ENCODE measurements at places on chromosomes 11 and 22. TPM values are rescaled to one million over a fixed set of nuclear protein-coding genes. Genes with fewer than 3 reads are reported as not detected.

DNA sequence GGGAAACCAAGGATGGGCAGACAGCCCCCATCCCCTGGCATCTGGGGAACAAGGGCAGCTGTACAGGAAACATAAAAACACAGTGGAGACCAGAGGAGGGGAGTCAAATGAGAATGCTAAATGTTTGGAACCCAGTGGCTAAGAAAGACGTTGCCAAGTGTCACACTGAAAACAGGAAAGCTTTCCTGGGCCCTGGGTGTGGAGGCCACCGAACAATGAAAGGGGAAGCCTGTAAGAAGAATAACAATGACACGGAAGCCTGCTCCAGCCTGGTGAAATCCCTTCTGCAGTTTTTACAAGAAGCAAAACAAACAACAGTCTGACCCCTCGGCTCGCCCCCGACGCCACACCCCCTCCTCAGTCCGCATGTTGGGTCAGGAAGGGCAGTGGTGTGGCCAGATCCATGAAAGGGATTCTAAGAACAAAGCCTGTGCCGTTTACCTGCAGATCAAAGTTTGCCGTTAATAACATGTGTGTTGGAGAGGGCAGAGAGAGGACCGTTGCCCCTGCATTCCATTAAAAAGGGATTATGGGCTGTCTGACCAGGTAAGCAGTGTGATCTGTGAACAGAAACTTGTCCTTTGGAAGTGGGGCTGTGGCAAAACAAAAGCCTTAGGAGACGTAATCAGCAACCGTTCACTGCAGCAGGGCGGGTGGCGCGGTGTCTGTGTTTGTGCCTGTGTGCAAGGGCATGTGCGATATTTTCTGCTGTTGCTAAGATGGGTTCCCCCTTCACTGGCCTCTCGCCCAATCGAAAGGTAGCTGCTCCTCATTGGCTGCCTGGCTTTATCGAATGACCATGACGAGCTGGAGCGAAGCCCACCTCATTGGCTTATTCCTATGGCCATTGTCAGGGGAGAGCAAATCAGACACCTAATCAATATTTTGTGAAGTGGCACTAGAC is 113.7 kb upstream of the BLID start:
- DNase-seq: no peak
- H3K4me1 ChIP-seq: peaks cover 8% of the 10 kb centered on the region
- H3K27me3 ChIP-seq: no peaks in the 10 kb centered on the region
- H3K36me3 ChIP-seq: no peaks in the 10 kb centered on the region

CLDN5 gene
- not detected for total RNA-seq

- H3K4me3 ChIP-seq: no peak overlapping the region
- H3K4me1 ChIP-seq: no peaks in the 10 kb centered on the region
- no peaks in the 10 kb centered on the region for H3K27me3 ChIP-seq
- no peak for DNase-seq
These were observed 161.7 kb downstream of the RAB38 start for GRCh38 chr11:88013508-88014065.

- no peak for DNase-seq
- H3K36me3 ChIP-seq: no peaks in the 10 kb centered on the region
- no peaks in the 10 kb centered on the region for H3K27me3 ChIP-seq
- no peaks in the 10 kb centered on the region for H3K4me1 ChIP-seq
- H3K27ac ChIP-seq: no peak overlapping the region
- H3K4me3 ChIP-seq: no peak overlapping the region
These were observed 9.1 kb downstream of the WT1 start for GRCh38 chr11:32426192-32426591.

TRIM49 gene
- total RNA-seq: not detected

SORL1 gene
- total RNA-seq: 232 TPM

GRCh38 chr11:50070389-50070788 is 37.7 kb downstream of the OR4C45 start:
- H3K4me3 ChIP-seq: no peak overlapping the region
- H3K27ac ChIP-seq: no peak overlapping the region
- no peaks in the 10 kb centered on the region for H3K27me3 ChIP-seq
- DNase-seq: no peak
- H3K4me1 ChIP-seq: no peaks in the 10 kb centered on the region

DNA sequence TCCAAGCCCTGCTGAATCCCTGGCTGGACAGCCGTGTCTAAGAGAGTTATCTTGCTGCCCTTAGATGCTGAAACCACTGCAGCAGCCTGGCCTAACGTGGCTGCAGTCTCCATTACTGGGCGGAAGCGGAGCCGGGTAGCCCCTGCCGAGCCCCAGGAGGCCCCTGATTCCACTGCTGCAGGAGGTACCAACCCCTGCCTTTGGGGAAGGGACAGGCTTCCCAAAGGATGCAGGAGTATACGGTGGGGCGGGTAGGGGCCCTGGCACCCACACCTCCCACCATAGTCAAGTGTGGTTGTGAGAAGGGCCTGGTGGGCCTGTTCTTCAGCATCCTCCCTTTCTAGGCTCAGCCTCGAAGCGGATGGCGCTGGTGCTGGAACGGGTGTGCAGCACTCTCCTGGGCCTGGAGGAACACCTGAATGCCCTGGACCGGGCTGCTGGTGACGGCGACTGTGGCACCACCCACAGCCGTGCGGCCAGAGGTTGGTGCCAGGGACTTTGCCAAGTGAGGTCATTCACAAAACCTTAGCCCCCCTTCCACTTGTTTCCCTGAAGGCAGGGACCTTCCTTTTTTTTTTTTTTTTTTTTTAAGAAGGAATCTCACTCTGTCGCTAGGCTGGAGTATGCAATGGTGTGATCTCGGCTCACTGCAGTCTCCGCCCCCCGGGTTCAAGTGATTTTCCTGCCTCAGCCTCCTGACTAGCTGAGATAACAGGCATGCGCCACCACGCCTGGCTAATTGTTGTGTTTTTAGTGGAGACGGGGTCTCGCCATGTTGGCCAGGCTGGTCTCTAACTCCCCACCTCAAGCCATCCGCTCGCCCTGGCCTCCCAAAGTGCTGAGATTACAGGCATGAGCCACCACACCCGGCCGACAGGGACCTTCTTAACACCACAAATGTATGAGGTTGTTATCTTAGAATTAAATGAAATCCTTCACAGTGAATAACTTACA is 11.0 kb downstream of the TKFC start:
- H3K4me3 ChIP-seq: no peak overlapping the region
- peaks cover 5% of the 10 kb centered on the region for H3K36me3 ChIP-seq
- no peak overlapping the region for H3K27ac ChIP-seq

DNA sequence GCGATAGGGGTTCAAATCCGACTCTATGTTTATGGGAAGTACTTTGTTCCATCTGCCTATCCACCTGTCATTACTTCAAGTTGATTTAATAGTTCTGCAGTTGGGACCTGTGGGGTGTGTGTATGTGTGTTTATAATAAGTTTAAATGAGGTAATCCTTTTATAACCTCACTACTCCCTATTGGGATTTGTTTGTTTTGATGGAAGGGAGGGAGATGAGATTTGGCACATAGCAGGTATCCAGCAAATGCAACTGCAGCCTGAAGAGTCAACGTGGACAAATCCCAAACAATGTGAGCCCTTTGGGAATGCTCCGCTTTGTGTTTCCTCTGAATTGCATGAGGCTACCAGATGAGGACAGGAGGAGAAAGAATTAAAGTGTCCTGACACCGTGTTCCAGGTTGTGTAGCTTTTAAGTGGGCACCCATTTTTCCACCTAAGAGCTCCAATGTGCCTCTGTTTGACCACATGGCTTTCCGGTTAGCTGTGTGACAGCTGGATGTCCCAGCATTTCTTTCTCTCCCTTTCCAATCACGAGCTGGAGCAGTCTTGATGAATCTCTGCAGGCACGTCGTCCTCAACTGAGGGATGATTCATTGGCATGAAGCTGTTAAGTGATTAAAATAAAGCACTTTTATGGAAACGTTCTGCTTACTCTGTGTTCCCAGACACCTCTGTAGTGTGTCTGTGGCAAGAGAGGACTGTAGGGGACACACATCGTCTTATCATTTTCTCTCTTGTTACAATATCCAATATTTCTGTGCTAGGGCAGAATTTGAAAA is 610.7 kb downstream of the NTM start:
- H3K36me3 ChIP-seq: no peaks in the 10 kb centered on the region
- no peak for DNase-seq
- H3K27ac ChIP-seq: no peak overlapping the region

GRCh38 chr22:39534591-39535356 is 2.2 kb upstream of the RPS19BP1 start:
- peaks cover 43% of the 10 kb centered on the region for H3K4me1 ChIP-seq
- no peak overlapping the region for H3K27ac ChIP-seq
- no peak overlapping the region for H3K4me3 ChIP-seq
- peaks cover 6% of the 10 kb centered on the region for H3K36me3 ChIP-seq
- DNase-seq: peak; percentile 93

DNA sequence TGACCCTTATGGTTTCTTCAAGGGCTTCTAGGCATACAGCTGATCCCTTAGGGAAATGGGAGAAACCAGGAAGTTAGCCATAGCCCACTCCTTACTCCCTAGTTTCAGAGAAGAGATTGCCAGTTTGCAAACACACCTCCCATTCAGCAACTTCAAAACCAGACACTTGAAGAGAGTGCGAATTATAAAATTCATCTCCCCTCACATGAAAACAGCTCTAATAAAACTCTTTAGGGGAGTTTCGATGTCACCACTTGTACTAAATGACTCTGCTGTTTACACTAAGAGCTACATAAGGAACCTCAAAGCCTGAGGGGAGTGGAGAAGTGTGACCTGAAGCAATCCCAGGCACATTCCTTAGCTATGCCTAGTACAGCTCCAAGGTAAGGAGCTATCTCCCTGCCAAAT is 8.3 kb downstream of the LGR4 start:
- no peak overlapping the region for H3K27ac ChIP-seq
- no peaks in the 10 kb centered on the region for H3K36me3 ChIP-seq
- H3K27me3 ChIP-seq: no peaks in the 10 kb centered on the region
- no peaks in the 10 kb centered on the region for H3K4me1 ChIP-seq
- DNase-seq: no peak
- no peak overlapping the region for H3K4me3 ChIP-seq

DNA sequence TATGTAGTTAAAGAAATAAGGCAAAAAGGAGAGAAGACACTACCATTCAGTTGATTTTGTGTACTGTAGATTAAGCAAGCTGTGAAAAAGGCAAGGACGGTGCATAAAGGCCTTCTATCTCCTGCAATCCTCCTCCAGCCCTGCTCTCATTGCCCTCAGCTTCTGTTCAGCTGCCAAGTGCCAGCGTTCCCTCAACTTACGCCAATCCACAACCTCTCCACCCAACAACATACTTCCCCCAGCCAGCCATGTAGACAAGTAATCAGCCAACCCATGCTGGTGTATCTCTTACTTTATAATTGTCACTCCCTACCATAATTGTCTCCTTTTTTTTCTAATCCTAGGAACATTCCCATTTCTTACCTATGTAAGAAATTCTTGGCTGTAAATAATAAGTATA is 30.1 kb upstream of the ANO5 start:
- no peak for DNase-seq
- no peaks in the 10 kb centered on the region for H3K27me3 ChIP-seq
- no peak overlapping the region for H3K27ac ChIP-seq
- H3K4me1 ChIP-seq: no peaks in the 10 kb centered on the region
- no peak overlapping the region for H3K4me3 ChIP-seq

DNA sequence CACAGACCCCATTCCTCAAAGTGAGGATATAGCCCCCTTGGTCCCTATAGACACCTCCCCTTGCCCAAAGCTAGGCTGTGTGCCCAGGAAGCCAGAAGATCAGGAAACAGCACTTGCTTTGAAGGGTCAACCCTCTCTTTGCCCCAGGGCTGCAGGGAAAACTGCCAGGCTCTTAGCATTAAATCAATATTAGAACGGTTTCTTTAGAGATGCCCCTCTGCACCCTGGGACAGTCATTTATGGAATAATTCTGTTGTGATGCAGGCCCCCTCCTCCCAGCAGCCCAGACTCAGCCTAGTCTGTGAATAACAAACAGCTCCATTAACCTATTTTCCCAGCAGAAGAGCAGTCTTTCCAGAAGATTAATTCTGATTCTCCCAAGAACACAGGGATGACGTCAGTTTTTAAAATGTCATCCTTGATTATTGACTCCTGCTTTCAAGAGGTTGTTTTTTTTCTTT is 11.6 kb upstream of the CAPN5 start:
- no peaks in the 10 kb centered on the region for H3K4me1 ChIP-seq
- DNase-seq: no peak
- no peaks in the 10 kb centered on the region for H3K27me3 ChIP-seq
